CD8-positive, alpha-beta memory T cell (primary cell): ENCODE measurements at places on chromosomes 16 and 17.

DNA sequence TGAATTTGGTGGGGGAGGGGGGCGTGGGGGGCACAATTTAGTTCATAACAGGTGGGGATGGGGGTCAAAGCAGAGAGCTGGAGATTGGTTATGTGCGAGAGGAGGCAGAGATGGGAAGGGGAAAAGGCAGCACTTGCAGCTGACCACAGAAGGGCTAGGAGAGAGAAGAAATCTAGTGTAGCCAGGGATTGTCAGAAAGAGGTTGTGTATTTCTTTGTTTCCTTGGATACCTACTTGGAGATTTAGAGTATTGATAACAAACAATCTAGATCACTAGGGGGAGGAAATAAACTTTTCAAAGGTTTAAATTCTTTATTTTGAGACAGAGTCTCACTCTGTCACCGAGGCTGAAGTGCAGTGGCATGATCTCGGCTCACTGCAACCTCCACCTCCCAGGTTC is 47.1 kb upstream of the YPEL2 start:
- DNase-seq: no peak

DNA sequence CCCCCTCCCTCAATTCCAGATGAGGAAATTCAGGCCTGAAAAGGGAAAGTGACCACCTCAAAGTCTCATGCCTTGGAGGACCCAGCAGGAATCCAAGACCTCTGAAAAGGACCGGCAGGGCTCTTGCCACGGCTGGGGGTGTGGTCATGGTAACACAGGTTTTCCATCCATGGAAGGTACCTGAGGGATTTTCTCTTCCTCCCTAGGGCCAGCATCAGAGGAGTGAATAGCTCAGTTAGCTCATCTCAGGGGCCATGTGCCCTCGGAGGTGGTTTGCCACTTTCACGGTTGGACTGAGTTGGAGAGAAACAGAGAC is 1.3 kb downstream of the CIITA start:
- no peak for DNase-seq

GRCh38 chr17:74161503-74161875 is 42.0 kb upstream of the RPL38 start:
- DNase-seq: no peak

DNA sequence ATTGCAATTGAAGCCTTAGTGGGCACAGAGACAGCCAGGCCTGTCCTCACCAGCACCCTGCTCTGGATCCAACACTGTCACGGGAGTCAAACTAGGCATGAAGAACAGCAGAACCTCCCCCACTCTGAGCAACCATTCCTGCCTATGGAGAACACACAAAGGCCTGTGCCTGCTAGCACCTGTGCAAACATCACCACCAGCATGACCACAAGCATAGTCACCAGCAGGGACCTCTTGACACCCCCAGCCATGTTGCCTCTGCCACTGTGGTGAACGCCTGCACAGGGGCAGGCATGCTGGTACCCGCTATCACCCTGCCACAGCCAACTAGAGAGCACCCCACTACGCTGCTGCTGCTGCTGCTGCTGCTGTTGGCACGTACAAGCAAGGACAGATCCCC is 51.7 kb downstream of the CMC2 start:
- DNase-seq: no peak

- DNase-seq: no peak
Observed at GRCh38 chr17:46171939-46172338, 21.3 kb downstream of the KANSL1 start.

- no peak for DNase-seq
Observed at GRCh38 chr17:73902416-73903181, 258.4 kb upstream of the SDK2 start.

GRCh38 chr16:76780556-76780955 is 410.4 kb upstream of the MON1B start:
- no peak for DNase-seq

DNA sequence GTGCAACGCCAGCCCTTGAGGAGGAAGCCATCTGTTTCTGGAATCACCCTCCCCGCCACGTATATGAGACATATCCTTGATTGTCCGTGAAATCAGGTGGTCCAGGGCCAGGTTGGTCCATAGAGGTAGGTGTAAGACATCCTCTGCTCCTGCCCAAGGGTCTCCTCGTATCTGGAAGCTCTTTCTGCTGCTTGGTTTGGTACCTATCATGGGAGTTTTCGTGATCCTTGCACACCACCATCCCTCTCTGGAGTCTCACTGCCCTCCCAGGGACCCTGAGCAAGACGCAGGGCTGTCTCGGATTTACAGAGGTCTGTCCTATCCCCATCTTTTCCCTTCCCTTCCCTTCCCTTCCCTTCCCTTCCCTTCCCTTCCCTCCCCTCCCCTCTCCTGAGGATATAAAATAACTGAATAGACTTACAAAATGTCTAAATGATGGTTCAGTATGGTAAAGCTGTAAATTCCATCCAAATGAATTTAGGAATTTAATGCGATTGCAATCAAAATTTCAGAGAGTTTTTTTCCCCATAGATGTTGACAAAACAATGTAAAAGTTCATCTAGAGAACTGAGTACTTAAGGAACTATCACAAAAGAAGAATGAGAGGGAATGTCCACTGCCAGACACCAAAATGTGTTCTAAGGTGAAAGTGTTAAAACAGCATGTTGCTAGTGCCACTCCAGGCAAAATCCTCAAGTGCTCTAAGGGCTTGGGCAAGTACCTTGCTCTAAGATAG is 2.0 kb upstream of the CCDC42 start:
- no peak for DNase-seq

GRCh38 chr16:11372829-11373306 is 27.6 kb downstream of the RMI2 start:
- DNase-seq: no peak

DNA sequence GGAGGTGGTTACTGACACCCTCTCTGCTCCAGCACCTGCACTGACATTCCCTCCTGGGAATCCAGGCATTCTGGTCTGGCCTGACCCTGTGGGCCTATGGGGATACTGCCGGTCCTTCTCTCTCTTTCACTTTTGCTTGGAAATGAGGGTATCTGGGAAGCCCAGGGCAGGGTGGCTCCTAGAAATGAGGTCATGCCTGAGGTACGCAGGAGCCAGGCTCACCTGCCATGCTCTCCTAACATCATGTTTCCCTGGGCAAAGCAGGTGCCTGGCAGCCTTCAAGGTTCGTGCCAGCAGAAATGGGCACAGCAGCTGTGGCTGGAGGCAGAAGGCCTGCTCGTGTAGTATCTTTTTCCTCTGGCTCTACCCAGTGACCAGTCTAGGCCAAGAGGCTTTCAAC is 3.3 kb downstream of the ITGA3 start:
- DNase-seq: no peak

GRCh38 chr16:4625560-4626159 is 1.0 kb downstream of the MGRN1 start:
- DNase-seq: no peak

DNA sequence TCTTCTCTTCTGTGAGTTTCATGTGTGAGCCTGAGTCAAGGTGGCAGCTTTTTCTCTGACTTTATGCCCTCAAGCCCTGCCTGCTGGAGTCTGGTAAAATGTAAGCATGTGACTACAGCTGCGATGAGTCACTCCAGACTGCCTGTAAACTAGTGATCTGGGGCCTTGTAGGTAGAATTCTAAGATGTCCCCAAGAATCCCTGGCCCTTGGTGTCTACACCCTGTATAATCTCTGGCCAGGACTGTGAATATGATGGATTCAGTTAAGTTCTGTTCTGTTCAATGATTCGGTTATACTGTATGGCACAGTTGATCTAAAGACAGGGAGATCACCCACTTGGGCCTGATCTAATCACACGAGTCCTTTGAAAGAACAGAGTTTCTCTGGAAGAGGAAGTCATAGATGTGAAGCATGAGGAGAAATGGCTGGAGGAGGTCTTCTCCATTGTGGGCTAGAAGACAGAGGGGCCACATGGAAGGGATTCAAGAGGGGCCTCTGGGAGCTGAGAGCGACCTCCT is 29.8 kb downstream of the PRSS54 start:
- DNase-seq: no peak

- DNase-seq: no peak
Observed at GRCh38 chr16:6602405-6602804, 730.2 kb upstream of the RBFOX1 start.
